Globus pallidus (tissue), 1 donor: ENCODE measurements at places on chromosomes 7 and 10.

- DNase-seq, result peak; percentile 64
Observed at GRCh38 chr10:83990126-83990525, 149.2 kb upstream of the GHITM start.

DNA sequence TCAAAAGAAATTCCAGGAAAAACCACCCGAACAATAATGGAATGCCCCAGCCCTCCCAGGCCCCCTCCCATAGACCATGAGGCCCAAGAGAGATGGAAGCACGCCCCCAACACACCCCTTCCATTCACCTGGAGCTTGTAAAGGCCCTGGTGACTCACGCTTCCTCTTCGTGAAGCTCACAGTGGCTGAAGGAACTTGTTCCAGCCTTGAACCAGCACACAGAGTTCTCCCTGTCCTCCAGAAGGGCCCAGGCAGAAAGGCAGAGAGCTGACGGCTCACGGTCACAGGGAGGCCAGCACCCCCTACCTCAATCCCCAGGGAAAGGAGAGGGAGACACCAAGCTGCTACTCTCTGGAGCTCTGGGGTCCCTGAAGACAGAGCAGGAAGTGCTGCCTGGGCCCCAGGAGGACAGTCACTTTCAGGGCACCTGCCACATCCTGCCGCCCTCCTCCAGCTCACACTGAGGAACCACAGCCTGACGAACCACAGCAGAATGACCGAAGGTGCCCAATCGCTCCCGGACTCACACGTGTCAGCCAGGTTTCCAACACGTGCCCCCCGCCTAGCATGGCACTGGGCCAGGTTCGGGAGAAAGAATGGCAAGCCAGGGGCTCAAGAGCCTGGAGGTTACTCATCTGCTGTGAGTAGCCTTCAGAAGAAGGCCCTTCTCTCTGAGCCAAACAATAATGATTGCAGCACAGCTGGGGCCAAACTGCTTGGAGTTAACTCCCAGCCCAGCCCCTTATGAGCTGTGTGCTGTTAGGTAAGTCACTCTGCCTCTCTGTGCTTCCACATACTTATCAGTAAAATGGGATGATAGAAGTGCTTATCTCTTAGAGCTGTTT is 52.8 kb downstream of the DLG5 start:
- no peak for DNase-seq

DNA sequence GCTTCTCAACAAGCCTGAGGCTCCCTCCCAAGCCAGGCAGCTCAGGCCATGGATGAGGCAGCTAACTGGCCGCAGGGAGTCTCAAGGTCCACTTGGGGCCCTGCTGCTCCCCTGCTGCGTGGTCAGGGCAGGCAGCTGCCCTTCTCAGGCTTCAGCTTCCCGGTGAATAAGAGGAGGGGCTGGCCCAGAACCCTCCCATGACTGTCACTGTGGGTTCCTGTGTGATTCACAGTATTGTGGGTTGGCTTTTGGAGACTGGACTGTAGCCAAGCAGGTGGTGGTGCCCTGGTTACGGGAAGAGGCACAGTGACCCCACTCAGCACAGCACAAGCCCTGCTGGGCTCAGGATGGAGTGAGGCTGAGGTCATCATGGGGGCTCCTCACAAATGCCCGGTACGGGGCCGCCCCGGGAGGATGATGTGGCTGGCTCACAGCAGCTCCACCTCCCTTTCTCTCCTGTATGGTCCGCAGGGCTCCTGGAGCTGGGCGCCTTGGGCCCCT is 189.8 kb downstream of the HECW1 start:
- no peak for DNase-seq

- peak; percentile 81 for DNase-seq
Observed at GRCh38 chr10:89301721-89302445, at the start of gene IFIT2. TSS of gene IFIT2 (plus strand) at chr10:89302046. CDS start at chr10:89302124, 78 bp downstream.

DNA sequence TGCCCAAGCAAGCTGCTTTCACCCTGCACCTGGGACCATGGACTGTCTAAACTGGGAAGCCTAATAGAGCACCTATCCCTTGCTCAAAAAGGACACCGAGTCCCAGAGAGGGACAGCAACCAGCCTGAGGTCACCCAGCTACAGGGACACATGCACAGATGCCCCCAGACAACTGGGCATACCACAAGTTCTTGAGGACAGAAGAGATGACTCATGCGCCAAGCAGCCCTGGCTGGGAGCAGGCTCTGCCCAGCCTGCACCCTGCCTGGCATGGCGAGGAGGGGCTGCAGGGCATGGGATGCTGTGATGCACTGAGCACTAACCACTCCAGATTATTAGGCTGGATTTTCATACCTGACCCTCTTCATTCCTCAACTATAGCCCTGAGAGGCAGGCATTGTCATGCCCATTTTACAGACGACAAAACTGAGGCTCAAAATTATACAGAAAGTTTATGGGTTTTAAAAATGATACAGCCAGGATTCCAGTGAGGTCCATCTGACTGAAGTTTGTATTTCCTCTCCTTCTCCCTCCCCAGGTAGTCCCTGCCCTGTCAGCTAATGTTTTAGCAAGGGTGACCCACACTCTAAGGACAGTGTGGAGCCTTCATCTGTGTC is 289.3 kb upstream of the ZMIZ1 start:
- no peak for DNase-seq

GRCh38 chr10:35415505-35415904 is 79.2 kb downstream of the CCNY start:
- DNase-seq, result no peak

- DNase-seq, result peak; percentile 50
Observed at GRCh38 chr10:58531084-58531695, 18.5 kb downstream of the BICC1 start.

- DNase-seq, result no peak
Observed at GRCh38 chr7:106222545-106222944, 62.2 kb downstream of the NAMPT start.
